ENCODE measurements at places on chromosomes 5 and 9.

GRCh38 chr9:134444038-134444315 is 117.7 kb downstream of the RXRA start:
- DNase-seq: no peak

- no peak for DNase-seq
Observed at GRCh38 chr9:126326228-126327005, at the start of gene MVB12B. TSS of gene MVB12B (plus strand) at chr9:126326829. CDS start at chr9:126326930, 101 bp downstream.

GRCh38 chr5:128252756-128253155 is 169.2 kb downstream of the SLC12A2 start:
- no peak for DNase-seq

GRCh38 chr9:110141227-110141793 is 66.6 kb downstream of the C9orf152 start:
- DNase-seq: no peak

GRCh38 chr5:131475541-131475941 is 159.5 kb downstream of the RAPGEF6 start:
- no peak for DNase-seq

DNA sequence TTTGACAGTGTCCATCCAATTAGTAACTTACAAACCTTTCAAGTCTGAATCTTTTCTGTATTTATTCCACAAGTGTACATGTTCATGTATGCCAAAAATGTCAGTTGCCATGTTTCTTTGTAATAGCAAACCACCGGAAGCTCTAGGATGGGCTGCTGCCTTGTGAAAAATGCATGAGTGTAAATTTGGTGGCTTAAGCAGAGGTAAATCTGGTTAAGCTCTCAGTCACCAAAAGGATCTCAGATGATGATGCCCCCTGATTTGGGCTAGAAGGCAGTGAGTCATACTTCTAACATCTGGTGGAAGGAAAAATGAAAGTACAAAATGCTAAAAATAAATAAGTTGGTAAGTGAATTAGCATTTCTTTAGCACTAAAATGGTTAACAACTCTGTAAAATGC is 567.5 kb downstream of the ELAVL2 start:
- no peak for DNase-seq

DNA sequence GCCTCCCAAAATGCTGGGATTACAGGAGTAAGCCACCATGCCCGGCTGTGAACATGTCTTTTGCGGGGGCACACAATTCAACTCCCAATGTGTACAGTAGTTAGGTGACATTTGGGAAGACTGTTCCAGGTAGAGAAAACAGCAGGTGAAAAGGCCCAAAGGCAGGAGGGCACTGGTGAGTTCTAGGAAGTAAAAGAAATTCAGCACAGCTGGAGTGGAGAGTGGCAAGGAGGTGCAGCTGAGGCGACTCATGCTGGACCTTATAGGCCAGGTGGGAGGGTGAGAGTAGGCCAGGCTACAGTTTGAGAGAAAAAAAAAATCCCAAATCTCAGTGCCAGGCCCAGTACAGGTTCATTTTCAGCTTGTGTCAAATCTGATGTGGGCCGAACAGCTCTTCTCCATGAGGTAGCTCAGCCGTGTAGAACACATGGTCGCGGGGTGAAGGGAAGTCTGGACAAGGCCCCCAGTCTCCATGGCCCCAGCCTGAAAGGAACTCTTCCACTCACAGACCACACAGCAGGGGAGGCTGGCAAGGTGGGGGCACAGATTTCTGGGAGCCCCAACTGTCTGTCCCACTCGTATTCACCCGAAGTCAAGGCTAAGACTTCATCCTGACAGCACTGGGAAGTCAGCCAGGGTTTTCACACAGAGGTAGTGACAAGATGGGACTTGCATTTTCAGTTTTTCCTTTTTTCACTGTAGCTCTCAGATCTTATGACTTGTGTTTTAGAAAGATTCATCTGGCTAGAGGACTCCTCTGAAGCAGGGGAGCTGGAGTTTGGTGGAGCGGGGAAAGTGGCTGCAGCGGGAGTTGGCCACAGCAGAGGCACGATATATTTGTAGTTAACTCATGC is 4.5 kb upstream of the HNRNPAB start:
- no peak for DNase-seq

DNA sequence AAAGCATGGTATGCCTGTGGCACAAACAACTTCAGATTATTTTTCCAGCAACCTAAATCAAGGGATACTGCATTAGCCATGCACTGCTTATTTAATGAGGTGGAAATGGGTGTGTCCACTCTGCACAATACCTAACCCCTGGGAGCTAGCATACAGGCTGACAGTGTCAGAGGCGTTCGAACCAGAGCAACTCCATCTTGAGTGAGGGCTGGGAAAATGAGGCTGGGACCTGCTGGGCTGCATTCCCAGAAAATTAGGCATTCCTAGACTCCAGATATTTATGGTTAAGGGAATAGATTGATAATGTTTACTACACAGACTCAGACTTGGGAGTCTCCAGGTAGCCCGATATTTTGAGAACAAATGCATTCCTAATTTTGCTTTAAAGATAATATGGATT is 2.8 kb downstream of the FGF1 start:
- no peak for DNase-seq

- DNase-seq: no peak
Observed at GRCh38 chr5:55929020-55929799, 65.6 kb downstream of the IL6ST start.

- DNase-seq: no peak
Observed at GRCh38 chr9:80883826-80884579, 805.3 kb downstream of the TLE1 start.

- no peak for DNase-seq
Observed at GRCh38 chr9:130991778-130992681, 16.9 kb upstream of the LAMC3 start.

GRCh38 chr9:134975253-134975652 is 57.5 kb upstream of the FCN1 start:
- peak; percentile 16 for DNase-seq

GRCh38 chr9:32385152-32385884 is 875 bp downstream of the ACO1 start:
- DNase-seq: no peak

- no peak for DNase-seq
Observed at GRCh38 chr5:82657033-82657699, 379.0 kb upstream of the RPS23 start.

GRCh38 chr5:180791611-180792213 is 10.9 kb downstream of the MGAT1 start:
- no peak for DNase-seq

DNA sequence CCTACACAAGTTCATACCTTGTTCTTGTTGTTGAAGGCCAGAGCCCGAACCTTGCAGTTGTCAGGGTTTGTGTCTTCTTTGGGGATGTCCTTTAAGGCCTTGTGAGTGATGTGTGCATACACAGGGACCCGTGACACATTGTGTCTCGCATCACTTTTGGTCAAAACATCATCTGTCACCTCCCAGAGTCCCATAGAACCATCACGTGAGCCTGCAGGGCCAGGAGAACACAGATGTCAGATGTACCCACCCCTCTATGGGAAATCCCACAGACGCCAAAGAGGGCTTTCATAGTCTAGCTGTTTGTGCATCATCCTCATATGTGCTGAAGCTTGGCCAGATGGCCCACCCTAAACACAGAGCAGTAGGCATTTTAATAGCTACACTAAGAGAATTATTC is 28.2 kb downstream of the DCAF12 start:
- no peak for DNase-seq

GRCh38 chr9:5586391-5586802 is 42.5 kb upstream of the RIC1 start:
- DNase-seq: no peak

DNA sequence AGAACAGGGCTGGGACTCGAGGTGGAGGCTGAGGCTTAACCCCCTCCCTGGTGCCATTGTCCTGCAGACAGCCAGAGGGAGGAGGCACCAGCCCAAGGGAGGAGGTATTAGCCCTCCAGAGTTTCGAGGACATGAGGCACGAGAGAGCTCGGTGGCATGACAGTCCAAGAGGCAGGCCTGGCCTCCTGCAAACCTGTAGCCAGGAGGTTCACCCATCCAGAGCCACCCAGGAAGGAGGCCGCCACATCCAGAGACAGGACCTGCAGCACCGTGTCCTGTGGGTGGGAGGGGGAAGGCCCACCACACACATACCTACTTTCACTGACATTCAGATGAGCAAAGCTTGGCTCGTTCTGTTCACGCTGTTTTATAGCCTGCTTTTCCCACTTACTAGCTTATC is 75.2 kb upstream of the ADAMTS2 start:
- DNase-seq: no peak

- no peak for DNase-seq
Observed at GRCh38 chr5:78562001-78562400, 86.6 kb downstream of the LHFPL2 start.

DNA sequence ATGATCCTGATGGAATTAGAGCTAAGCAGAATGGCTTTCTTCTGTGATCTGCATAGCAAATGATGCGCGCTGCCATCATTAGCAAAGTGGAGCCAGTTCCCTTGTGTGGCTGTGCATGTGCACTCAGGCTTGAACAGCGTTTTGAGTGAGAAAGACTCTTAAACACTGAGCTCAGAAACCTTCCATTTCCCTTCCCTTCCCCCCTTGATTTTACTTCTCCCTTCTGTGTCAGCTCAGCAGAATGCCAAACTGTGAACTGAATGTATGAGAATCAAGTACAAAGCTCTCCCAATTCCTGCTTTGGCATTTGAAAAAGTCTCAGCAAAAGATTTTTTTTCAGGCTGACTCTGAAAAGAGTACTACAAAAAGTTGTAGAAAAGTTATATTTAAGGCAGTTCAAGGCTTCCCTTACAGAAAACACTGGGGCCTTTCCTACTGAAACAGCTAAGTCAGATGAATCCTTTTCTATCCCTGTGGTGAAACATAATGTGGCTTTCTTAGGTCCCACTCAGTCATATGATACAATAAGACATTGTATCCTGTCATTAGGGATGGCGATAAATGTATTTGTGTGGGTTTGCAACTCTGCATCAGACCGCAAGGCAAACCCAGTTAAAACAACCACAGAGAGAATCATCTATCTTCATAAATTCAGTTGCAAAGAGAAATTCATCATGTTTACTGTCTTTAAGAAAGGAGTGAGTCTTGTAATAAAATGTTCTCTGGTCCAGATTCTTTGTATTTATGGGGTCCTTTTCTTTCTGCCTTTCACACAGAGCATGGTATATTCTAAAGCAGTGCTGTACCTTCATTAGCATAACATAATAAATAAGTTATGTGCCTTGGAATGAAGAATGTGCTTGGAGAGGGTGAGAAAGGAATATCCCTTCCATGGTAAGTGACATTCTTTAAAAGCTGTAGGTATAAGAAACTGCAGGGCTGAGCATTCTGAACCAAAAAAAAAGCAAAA is 222.6 kb downstream of the CAAP1 start:
- no peak for DNase-seq

GRCh38 chr9:72506615-72507014 is 14.8 kb upstream of the TMC1 start:
- no peak for DNase-seq

- no peak for DNase-seq
Observed at GRCh38 chr9:136566553-136566895, 20.7 kb upstream of the NOTCH1 start.

DNA sequence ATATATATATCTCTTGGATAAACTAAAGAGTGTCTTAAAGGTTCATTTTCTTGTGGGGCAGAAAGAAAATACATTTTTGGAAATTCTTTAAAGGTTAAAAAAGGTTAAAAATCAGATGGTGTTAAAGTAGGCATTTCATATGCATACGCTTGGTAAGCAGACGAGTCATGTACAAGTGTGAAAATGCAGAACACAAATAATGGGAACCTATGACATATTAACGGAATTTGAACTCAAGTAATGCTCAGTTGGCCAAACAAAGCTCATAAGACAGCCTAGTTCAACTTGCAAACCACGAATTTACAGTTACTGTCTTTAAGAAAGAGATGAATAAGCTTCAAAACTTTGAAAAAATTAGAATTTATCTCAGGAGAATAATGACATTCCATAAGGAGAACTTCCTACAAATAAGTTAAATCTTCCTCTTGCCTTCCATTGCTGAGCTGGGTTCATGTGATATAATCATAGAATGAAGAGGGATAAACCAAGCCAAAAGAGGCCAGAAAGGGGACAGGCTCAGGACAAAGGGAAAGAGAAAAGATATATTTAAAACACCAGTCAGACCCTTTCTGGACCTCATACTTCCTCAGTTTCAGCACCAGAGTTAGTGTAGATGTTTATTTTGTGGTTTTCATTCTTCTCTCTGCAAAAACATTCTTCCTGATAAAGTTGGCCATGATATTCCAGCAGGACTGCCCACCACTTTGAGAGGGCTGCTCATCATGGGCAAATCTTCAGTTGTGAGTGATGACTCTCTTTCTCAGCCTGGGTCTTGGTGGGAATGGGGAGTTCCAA is 256.7 kb upstream of the CD180 start:
- DNase-seq: no peak

GRCh38 chr9:37967014-37967760 is 63.3 kb upstream of the SLC25A51 start:
- no peak for DNase-seq

DNA sequence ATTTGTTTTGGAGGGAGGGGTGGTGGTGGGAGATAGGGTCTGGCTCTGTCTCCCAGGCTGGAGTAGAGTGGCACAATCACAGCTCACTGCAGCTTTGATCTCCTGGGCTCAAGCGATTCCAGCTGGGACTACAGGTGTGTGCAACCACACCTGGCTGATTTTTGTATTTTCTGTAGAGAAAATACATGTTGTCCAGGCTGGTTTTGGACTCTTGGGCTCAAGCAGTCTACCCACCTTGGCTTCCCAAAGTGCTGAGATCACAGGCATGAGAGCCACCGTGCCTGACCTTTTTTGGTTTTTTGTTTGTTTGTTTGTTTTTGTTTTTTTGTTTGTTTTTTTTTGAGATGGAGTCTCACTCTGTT is 15.4 kb downstream of the STXBP1 start:
- no peak for DNase-seq

GRCh38 chr5:55699041-55699688 is 13.0 kb downstream of the SLC38A9 start:
- no peak for DNase-seq

DNA sequence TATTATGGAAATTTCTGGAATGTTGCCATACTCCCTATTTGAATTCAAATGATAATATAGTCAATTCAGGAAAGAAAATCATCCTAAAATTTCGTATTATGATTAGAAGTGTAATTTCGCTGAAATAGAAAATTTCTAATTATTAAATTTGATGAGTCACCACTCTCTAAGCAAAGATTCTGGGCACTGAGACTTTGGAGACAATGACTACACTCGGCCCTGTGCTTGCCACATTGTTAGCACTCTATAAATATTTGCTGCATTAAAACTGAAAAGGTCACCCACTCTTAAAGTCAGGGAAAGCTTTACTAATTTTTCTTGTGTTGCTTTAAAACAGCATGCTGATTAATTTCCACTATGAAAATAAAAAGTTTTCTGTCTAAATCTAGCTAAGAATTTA is 240.3 kb downstream of the TLE4 start:
- DNase-seq: no peak

DNA sequence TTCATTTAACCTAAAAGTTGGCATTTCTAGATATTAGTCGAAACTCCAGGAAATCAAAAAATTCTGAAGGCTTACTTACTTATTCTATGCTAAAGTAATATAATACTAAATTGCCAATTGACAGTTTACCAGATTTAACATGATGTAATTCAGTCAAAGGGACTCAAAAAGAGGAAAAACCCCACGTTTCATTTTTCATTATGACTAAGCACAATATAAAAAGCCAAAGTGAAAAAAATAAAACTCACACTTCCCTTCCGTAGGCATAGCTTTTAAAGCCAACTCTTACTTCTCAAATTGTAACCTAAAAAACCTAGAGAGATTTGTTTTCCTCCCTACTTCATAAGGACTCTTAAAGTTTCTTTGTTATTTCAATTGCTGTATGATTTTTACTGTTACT is 146.6 kb downstream of the RAPGEF6 start:
- DNase-seq: no peak

GRCh38 chr9:134518004-134518606 is 123.5 kb upstream of the COL5A1 start:
- no peak for DNase-seq

Measured in NT2/D1 (cell line).